H1 (cell line): ENCODE measurements at places on chromosomes 6 and 20.

DNA sequence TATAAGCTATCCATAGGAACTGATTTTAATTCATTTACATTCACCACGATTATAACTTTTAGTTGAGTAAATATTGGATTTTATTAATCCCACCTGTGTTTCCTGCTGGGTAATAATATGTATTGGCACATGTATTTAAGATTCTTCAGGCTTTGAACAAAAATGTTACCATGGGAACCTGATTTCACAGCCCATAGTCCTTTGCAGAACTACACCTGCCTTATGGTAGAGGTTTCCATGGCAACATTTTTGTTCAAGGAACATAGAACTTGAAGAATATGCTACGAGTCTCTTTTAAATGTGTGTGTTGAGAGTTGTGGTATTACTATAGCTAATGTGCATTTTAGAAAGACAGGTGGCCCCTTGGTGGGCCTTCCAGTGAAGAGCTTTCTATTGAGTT lies 317.4 kb downstream of the SAMD5 start:
- no peak overlapping the region for H3K27ac ChIP-seq
- DNase-seq = no peak
- no peak overlapping the region for H3K4me3 ChIP-seq
- no peaks in the 10 kb centered on the region for H3K4me1 ChIP-seq
- H3K36me3 ChIP-seq = no peaks in the 10 kb centered on the region

GRCh38 chr6:135870722-135871121 lies 19.2 kb downstream of the PDE7B start:
- no peak overlapping the region for H3K27ac ChIP-seq
- no peaks in the 10 kb centered on the region for H3K27me3 ChIP-seq
- H3K36me3 ChIP-seq = no peaks in the 10 kb centered on the region
- H3K4me3 ChIP-seq = no peak overlapping the region

GRCh38 chr6:5941188-5941587 lies 65.5 kb downstream of the NRN1 start:
- H3K4me1 ChIP-seq = no peaks in the 10 kb centered on the region
- H3K27ac ChIP-seq = no peak overlapping the region
- no peaks in the 10 kb centered on the region for H3K36me3 ChIP-seq
- no peak overlapping the region for H3K4me3 ChIP-seq

- H3K27ac ChIP-seq = no peak overlapping the region
- H3K36me3 ChIP-seq = no peaks in the 10 kb centered on the region
- DNase-seq = no peak
Observed at GRCh38 chr6:128131036-128131435, 230.2 kb upstream of the THEMIS start.
